T-helper 2 cell treated with Interferon-gamma antibody and Interleukin-4, amounts not matched to agents 100 ng/mL and 5 ng/mL, for 36 hours (primary cell): ENCODE measurements at places on chromosomes 16 and 17. TPM values are rescaled to one million over a fixed set of nuclear protein-coding genes. Genes with fewer than 3 reads are reported as not detected.

Gene CDH16
- total RNA-seq = not detected in 2 replicates

Gene IL17C
- total RNA-seq = 0.25 TPM in 1 of 2 replicates, not detected in the other

Gene DNAH17
- 0.02 TPM in 1 of 2 replicates, not detected in the other for total RNA-seq

Gene TBC1D3E
- total RNA-seq = not detected in 2 replicates

Gene TBC1D3K
- total RNA-seq = not detected in 2 replicates

Gene WNK4
- 0.11 and 0.50 TPM in 2 replicates for total RNA-seq
